ENCODE measurements at places on chromosomes 16 and 17.

DNA sequence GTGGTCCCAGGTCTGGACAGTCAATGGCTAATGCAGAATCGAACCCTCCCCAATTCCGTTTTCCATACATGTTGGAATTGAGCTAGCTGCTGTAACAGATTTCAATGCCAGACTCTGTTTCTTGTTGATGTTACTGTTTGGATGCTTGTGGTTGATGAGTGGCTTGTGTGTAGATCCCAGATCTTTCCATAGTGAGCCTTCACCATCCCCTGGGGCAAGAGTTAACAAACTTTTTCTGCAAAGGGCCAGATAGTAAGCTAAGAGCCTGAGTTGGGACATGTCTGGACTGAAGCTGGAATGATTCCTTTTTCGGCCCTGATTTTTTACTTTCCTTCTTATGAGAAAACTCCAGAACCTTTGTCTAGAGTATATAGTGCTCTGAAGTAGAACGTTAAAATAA is 296.3 kb downstream of the CPPED1 start:
- no peak for DNase-seq

GRCh38 chr17:14903854-14904253 is 361.3 kb downstream of the PMP22 start:
- no peak for DNase-seq

- DNase-seq = no peak
These were observed 39.5 kb downstream of the VMP1 start for GRCh38 chr17:59746849-59747445.

DNA sequence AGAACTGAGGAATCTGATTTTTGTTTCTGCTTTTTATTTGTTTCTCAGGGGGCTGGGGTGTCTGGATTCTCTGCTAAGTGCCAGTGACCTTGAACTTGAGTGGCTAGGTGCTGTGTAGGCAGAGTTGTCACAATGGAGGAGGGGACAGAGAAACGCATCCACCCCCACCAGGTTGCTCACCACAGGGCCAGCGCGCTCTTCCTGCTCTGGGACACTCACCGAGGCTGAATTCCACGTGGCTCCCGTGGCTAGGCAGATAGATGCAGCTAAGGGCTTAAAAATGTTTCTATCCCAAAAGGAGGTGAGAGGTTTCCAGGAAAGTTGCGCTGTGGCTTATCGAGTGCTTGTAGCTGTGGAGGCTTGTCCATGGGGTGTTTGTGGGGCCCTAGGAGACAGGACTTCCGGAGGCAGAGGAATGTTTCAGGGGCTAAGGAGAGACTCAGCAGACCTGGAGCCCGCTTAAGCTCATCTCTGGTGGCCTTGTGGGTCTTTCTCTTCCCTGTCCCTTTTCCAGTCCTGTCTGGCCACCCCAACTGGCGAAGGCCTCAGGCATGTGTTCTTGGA is 36.8 kb downstream of the ADCY7 start:
- DNase-seq = no peak

DNA sequence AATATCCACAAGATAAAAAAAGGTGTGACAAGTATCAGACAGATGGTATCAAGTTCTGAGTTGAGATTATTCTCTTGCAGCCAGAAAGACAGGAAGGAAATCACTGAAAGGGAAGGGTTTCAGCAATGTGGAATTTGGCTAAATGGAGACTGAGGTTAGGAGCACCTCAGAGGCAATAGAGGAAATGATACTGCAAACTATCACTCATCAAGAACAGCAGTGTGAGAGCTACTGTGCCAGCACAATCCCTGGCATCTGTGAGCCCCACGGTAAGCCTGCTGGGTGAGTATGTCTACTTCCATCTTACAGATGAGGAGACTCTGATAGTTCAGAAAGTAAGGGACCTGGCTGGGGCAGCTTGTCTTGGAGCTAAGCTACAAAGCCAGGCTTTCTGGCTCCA is 162.0 kb downstream of the SALL1 start:
- DNase-seq = no peak

DNA sequence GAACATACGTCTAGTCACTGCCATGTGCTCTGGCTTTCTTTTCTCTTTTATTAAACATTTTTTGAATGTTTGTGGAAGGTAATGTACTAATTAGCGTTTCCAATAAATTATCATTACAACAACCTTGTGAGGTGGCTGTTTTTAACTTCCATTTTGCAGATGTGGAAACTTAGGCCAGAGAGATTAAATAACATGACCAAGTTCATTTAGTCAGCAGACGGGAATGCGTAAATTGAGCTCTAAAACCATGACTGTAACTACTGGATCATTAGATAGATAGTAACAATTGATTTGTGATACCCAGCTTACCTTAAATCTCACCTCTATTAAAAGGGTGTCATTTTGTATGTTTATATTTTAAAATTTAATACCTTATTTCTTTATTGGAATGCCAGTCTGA is 49.4 kb downstream of the RABEP1 start:
- no peak for DNase-seq

GRCh38 chr17:5618476-5618875 is 34.2 kb upstream of the NLRP1 start:
- no peak for DNase-seq

- no peak for DNase-seq
These were observed 52.2 kb upstream of the CHMP6 start for GRCh38 chr17:80939151-80940145.

GRCh38 chr16:16143038-16143763 is 80.1 kb downstream of the ABCC6 start:
- peak; percentile 13 for DNase-seq

DNA sequence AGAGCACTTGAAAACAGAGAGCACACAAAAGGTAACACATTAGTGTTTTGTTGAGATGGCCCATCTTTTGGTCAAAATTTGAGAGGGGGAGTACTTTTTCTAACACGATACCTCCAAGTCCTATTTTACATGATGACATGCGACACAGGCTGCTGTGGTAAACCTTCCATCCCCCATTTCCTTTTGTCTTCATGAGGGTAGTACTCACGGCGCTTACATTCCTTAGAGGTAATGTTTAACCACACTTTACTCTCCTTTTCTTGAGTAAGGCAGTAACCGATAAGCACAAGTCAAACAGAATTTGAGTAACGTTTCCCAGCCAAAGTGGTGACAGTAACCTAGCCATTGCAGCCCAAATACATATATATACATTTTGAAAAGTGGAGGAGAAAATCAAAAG is 35.8 kb upstream of the PITPNM3 start:
- DNase-seq = no peak

DNA sequence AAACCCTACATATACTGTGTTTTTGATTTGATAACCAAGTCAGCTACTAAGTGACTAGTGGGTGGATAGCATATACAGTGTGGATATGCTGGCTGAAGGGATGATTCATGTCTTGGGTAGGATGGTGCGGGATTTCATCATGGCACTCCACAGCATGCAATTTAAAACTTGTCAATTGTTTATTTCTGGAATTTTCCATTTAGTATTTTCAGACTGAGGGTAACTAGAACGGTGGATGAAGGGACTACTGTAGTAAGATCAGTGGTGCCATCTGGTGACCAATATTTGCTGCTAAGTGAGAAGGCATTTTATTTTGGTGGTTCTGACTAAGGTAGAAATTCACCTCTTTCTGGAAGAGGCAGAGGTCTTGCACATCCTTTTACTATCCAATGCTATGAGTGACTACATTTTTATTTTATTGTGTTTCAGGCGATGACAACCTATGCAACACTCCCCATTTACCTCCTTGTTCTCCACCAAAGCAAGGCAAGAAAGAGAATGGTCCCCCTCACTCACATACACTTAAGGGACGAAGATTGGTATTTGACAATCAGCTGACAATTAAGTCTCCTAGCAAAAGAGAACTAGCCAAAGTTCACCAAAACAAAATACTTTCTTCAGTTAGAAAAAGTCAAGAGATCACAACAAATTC is 3.1 kb downstream of the CDC6 start:
- no peak for DNase-seq

DNA sequence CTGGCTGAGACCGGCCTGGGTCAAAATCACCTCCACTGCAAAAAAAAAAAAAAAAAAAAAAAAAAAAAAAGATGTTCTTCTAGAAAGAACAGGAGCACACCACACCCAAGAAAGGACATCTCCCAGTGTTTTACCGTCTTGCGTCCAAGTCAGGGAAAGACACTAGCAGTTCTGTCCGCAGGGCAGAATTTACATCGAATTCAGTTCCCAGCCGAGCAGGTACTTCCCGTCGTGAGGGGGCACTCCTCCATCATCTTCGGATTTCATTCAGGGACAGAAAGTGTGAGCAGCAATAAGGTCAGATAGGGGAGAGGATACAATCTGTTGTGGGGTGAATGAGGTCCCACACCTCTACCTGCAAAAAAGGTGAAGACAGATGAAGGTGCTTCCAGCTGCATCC is 574.7 kb downstream of the KCNJ18 start:
- no peak for DNase-seq

GRCh38 chr17:40952661-40953060 is 14.1 kb downstream of the KRT39 start:
- DNase-seq = no peak

DNA sequence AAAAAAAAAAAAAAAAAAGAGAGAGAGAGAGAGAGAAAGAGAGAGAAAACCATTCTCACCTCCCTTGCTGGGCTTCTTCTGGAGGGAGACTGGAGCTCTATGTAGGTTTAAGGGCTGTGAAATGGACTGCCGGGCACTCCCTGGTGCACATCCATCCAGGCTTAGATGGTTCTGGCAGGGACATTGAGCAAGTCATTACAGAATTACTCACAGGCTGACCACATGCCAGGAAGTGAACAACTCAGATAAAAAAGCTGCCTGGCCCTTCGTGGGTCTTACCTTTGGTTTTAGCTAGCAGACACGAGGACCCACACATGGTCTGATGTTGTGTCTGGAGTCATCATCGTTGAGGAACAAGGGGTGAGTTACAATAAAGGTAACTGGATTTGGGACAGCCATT is 847.4 kb upstream of the EEF2KMT start:
- DNase-seq = no peak

DNA sequence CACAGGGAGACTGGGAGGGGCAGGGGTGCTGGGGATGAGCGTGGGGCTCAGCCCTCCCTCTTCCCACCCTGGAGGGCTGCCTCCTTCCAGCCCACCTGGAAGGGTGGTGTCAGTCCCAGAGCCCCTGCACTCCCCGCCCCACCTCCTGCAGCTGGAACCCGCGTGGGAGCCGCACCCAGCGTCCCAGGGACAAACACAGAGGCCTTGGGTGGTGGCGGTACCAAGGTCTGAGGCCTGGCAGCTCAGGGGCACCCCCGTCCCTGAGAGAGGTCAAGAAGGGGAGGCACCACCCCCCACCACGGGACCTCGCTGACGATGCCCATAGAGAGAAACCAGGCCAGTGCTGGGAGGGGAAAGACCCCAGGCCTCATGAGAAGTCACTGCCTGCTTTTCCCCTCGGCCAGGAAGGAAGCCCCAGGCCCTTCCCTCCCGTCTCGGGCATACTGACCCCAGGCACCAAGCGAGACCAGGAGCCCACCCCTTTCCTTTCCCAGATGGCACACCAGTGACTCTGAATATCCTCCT is 4.1 kb downstream of the HS3ST6 start:
- no peak for DNase-seq

- no peak for DNase-seq
These were observed 5.3 kb upstream of the NOD2 start for GRCh38 chr16:50688083-50688482.

- DNase-seq = no peak
These were observed 154.2 kb downstream of the KCNJ12 start for GRCh38 chr17:21530311-21530710.

Data from activated CD4-positive, alpha-beta T cell treated with anti-CD3 and anti-CD28 coated beads, Interleukin-2, amount 50 U/mL, for 48 hours (primary cell).